ENCODE measurements at places on chromosomes 6 and 20. TPM values are rescaled to one million over a fixed set of nuclear protein-coding genes. Genes with fewer than 3 reads are reported as not detected.
A peak's percentile ranks its signal among the peaks of the same experiment; 100 is the strongest.

Gene SPEF1
- total RNA-seq, result 0.23 TPM

Gene SESN1
- 23.3 TPM for total RNA-seq

Gene SIRPD
- total RNA-seq, result not detected

DNA sequence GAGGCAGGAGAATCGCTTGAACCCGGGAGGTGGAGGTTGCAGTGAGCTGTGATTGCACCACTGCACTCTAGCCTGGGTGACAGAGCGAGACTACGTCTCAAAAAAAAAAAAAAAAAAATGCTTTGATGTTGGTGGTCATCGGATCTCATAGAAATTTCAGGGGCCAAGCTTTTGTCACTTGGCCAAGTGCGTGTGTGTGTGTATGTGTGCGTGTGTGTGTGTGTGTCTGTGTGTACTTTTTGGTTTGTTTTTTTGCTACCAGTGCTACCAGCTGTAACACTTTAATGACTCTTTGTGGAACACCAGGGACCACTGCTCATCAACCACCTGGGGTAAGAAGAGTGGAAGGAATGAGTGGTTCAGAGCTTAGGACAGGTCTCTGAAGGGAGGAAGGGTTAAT, 49.7 kb downstream of the TRAF3IP2 start:
- H3K36me3 ChIP-seq, result peaks cover 14% of the 10 kb centered on the region
- no peak overlapping the region for H3K4me3 ChIP-seq
- H3K4me1 ChIP-seq, result peaks cover 15% of the 10 kb centered on the region
- no peak overlapping the region for H3K27ac ChIP-seq

DNA sequence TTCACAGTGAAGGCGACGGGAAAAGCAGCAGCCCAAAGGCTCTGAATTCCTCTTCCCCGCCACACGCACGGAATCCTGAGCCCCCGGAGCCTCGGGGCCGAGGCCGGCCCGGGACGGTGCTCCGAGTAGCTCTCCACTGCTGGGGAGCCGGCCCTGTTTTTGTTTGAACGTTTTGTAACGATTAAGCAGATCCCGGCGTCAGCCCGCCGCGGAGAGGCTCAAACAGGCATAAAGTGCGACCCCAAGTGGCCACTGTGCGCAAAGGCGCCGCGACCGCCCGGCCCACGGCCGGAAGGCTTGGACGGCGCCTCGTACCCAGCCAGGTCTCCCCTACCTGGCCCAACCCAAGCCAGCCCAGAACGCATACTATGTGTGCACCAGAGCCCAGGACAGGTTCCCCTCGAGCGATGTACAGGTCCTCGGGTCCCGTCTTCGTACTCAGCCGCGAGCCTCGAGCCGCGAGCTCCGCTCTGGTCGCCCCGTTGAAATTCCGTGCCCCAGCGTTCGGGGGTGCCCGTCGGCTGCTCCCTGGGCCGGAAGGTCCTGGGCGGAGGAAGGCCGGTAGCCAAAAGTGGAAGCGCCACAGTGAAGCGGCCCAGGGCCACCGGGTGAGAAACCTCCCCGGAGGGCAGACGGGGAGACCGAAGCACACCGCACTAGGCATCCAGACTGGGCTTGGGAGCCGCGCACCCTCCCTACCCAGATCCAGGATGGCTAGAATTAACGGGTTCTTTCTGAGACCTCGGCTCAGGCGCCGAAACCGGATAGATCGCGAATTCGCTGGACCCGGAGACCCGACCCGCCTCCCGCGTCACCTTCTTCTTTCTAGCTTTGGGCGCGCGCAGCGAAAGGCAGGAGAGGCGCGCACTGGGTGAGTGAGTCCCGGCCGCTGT, 1.2 kb upstream of the MAFB start:
- no peaks in the 10 kb centered on the region for H3K36me3 ChIP-seq
- peak overlapping the region; percentile 62 for H3K4me3 ChIP-seq
- peak; percentile 87 for DNase-seq
- no peak overlapping the region for H3K27ac ChIP-seq
- peaks cover 13% of the 10 kb centered on the region for H3K4me1 ChIP-seq

GRCh38 chr6:40642837-40643236, 55.7 kb upstream of the LRFN2 start:
- DNase-seq, result no peak
- H3K4me3 ChIP-seq, result no peak overlapping the region
- peaks cover 14% of the 10 kb centered on the region for H3K4me1 ChIP-seq
- no peak overlapping the region for H3K27ac ChIP-seq

DNA sequence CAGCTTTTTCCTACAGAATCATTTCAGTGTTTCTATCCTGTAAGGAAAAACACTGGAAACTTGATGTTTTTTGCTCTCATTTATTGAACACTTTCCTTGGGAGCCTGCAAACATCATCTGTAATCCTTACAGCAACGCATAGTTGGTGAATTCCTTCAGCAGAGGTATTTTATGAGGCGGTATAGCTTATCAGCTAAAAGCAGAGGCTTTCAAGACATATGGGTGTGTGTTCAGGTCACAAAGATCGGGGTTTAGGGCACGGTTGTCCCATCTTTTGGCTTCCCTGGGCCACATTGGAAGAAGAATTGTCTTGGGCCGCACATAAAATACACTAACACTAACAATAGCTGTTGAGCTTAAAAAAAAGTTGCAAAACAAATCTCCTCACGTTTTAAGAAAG, 185.0 kb downstream of the AIG1 start:
- H3K27me3 ChIP-seq, result no peaks in the 10 kb centered on the region
- H3K36me3 ChIP-seq, result no peaks in the 10 kb centered on the region
- H3K4me1 ChIP-seq, result peaks cover 11% of the 10 kb centered on the region
- no peak overlapping the region for H3K4me3 ChIP-seq
- no peak for DNase-seq
